Effector CD8-positive, alpha-beta T cell (primary cell): ENCODE measurements at places on chromosomes 13 and 19.

GRCh38 chr13:53276265-53276664 lies 247.7 kb downstream of the OLFM4 start:
- DNase-seq: no peak

DNA sequence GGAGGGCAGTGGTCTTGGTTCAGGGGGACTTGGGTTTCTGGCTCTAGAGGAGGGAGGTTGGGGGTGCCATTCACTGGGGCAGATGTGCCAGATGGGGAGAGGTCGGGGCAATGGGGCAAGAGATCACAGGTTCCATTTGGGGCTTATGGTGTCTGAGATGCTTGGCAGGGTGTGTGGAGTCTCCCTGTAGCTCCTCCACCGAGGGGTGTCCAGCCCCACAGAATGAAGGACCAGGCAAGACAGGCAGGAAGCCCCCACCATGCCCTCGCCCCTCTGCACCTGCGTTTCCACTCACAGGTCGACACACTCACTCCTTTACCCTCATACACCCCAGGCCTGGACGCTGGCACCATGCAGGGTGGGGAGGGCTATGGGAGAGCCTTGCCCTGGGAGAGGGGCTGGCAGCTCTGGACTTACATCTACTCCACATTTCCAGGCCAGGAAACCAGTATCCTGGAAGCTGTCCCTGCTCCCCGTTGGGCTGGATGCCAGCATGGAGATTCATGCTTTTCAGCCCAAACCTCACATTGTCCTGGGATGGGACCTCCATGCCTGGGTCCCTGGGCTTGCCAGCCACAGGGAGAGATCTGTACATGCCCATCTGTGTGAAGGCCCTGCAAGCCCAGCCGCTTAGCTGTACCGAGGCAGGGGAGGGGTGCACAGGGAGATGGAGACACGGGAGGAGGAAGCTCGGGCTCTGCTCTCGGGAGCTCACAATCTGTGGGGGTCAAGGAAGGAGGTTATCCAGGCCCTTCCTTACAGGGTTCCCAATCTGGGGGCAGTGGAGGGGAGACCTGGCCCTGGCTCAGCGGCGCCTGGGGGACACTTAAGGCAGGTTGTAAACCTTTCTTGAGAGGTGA lies 77.1 kb downstream of the CHST8 start:
- no peak for DNase-seq

DNA sequence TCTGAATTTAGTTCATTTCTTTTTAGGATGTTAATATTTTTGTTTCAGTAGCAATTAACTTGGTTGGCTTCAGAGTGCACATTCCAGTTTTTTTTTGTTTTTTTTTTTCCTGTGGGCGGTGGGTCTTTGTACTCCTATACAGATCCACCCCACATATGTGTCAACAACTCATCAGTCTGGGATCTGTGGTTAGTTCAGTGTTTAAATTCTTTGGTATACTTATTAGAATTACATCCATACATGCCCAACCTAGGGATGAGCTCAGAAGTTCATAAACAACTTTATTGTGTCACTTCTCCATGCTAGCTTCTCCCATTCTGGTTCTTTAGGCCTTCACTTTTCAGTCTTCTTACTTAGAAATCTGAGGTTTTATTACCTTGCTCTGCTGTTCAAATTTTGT lies 50.9 kb downstream of the PCCA start:
- no peak for DNase-seq

DNA sequence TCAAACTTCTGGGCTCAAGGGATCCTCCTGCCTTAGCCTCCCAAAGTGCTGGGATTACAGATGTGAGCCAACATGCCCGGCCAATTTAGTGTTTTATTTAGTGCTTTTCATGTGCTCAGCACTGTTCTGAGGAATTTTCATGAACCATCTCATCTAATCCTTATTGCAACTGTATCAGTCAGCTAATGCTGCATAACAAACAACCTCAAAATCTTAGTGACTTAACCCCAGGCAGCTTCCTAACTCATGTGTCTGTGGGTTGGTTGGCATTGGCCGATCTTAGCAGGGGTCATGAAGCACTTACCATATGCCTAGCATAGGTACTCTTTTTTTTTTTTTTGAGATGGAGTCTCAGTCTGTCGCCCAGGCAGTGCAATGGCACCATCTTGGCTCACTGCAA lies 6.2 kb upstream of the SDHAF1 start:
- no peak for DNase-seq

DNA sequence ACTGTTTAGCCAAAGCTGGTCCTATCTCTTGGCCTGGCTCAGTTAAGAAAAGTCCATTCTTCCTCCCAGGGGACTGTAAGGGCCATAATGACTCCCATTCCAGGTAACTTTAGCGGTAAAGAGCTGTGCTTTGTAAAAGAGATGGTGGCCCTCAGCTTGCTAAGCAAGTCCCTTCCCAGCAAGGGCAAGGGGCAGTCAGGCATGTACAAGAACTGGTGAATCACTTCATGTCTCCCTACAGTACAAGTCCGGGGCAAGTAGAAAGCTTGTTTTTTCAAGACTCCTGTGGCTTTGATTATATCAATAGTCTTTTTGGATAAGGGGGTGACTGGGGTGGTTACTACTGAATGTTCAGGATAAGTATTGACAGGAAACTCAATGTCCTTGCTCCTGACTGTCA lies 88.9 kb downstream of the SLC25A15 start:
- no peak for DNase-seq

GRCh38 chr19:40144947-40145748 lies 46.1 kb upstream of the MAP3K10 start:
- no peak for DNase-seq

DNA sequence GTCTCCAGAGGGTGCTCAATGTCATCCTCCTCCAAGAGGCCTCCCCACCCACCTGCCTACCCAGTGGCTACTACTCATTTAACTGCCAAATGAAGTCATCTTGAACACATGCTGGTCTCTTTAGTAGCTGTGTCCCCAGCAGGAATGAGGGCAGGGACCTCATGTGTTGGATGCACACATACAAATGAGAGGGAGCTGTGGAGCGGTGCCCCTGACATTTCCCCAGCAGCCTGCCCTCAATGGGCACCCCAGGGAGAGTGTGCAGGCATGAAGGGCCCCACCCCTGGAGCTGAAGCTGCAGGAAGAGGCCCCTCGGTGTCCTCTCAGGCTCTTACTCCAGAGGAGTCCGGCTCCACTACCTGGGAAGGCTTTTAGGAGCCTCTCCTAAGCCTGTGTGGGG lies 1322.7 kb downstream of the UQCRFS1 start:
- no peak for DNase-seq

DNA sequence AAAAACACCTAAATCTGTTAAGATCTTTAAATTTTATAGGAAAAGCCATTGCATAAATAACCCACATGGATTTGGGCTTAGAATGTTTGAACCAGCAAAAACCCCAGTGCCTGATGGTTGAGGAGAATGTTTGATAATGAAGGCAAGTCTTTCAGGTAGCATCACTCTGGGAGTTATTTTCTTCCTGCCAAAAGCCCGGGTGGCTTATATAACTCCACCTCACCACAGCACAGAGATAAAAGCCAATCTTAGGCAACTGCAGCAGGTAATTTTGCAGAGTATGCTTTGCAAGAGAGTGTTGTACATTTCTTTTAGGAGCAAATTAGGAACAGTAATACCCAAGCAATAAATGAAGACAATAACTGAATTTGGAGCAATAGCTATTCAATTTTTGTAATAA lies 7.8 kb upstream of the WASF3 start:
- no peak for DNase-seq

DNA sequence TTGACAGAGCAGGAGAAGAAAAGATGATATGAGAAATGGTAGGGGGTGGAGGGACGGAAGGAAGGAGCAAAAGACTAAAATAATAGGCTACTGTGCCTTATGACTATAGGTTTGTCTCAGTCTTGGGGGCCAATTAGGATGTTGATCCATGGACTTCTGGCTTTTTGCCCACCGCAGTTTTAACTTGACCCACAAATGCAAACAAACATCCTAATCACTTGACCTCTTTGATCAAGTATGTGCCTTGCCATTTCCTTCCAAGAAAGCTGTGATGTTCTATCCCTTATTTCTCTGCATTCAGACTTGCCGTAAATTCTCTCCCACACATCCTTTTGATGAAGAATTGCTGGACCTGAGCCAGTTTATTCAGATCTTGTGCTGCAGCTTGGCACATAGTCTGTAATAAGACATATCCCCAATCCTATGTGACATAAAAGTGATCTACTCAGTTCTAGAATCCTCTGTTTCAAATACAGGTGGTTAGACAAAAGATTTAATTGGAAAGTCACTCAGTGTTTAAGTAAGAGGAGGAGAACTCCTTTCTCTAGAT lies 62.8 kb downstream of the TPT1 start:
- DNase-seq: no peak

- no peak for DNase-seq
Measured at GRCh38 chr19:5014941-5015340, 46.0 kb downstream of the KDM4B start.

- no peak for DNase-seq
Measured at GRCh38 chr19:34408411-34408810, 4.2 kb downstream of the PDCD2L start.

DNA sequence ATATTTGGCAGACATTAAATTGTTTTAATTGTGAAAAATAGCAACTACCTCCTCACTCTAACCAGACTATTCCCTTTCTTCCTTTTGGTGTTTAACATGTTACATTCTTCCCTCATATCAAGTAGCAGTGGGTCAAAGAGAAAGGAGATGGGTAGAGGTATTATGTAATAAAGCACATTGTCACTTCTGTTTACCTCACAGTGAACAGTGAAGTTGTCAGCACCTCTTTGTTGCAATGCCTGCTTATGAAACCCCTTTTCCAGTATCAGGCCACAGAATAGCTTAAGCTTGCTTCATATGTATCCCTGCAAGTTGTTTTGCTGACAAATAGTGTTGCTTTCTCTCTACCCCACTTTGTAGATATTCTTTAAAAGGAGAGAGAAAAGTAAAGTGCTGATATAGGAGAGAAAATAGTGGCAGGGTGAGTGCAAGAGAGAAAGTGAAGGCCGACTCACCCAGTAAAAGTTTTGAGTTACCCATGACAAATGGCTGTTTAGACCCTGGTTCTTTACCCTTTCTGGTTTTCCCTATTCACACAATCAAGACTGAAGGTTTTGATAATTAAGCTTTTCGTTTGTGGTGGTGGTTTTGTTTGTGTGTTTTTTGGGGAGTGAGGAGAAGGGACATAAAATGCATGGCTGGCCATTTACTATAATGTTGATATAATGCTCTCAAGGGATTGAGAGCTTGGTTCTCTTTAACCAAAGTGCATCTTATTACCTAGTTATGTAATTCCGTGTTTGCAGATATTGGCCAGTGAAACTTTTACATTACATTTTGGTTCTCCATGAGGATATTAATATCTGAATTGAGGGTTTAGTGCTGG lies 3.7 kb downstream of the ITM2B start:
- DNase-seq: no peak

GRCh38 chr19:56162258-56162657 lies 13.6 kb upstream of the GALP start:
- no peak for DNase-seq

GRCh38 chr13:64186503-64187250 lies 2771.0 kb upstream of the PCDH20 start:
- no peak for DNase-seq

DNA sequence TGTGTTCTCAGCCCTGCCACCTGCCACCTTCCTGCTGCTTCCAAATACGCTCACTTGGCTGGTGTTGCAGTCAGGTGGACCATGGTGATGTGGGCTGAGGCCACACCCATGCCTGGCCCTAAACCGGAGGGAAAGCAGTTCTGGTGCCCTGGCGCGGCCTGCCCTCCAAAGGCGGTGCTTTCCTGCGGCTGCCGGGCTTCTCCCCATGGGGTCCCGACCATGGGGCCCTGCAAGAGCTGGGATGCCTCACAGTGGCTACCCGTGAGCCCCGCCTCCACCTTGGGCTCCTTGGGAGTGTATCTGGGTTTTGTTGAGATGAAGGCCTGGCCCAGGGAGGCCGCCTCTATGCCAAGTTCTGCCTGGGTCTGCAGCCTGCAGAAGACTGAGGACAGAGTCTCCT lies 73.7 kb downstream of the ERICH6B start:
- no peak for DNase-seq

- no peak for DNase-seq
Measured at GRCh38 chr19:55489711-55490477, 1.7 kb downstream of the SSC5D start.

GRCh38 chr13:88887045-88887662 lies 1216.0 kb downstream of the SLITRK5 start:
- no peak for DNase-seq

DNA sequence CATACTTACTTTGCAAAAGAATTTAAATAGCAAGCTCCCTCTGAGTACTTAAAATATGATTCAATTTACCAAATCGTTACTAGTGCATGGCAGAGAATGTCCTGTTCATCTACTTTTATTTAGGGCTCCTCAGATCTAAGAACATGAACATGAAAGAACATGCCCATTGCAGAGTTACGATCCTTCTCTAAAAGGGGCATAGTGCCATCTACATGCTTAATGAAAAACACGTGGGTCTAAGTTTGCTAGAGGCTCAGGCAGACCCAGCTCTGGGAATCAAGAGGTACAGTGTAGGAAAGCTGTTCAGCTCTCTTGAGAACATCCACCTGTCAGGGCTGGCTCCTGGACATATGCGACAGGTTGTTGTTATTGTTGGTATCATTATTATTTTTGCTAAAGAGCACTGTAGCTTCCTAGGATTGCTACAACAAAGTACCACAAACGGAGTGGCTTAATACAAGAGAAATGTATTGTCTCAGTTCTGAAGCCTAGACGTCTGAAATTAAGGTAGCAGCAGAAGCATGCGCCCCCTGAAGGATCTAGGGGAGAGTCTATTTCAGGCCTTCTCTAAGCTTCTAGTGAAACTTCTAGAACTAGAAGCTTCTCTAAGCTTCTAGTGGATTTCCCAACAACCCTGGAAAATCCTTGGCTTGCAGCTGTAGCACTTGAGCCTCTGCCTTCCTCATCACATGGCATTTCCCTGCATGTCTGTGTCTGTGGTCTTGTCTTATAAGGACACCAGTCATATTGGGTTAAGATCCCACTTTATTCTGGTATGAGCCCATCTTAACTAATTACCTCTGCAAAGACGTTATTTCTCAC lies 133.9 kb downstream of the DCT start:
- no peak for DNase-seq

- peak; percentile 64 for DNase-seq
Measured at GRCh38 chr19:35869327-35870123, 1.2 kb downstream of the APLP1 start.

- no peak for DNase-seq
Measured at GRCh38 chr13:97112446-97113152, 109.5 kb upstream of the MBNL2 start.

DNA sequence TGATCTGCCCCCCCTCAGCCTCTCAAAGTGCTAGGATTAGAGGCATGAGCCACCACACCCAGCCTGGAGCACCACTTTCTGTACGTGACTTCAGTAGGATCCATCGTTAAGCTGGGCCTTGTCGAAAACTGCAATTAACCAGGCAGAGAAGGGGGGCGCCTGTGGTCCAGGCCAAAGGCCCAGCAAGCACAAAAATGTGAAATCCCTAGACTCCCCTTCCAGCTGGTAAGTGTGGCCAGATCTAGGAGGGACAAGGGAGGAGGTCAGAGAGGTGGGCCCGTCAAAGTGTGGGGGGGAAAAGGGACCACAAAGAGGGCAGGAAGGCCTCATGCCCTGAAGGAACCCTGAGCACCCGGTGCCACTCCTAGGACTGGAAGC lies 13.8 kb downstream of the DDX39A start:
- no peak for DNase-seq

- no peak for DNase-seq
Measured at GRCh38 chr13:85799097-85799582, at the start of gene SLITRK6. Gene SLITRK6 (minus strand): TSS chr13:85799419. CDS start chr13:85796508, 2,911 bp downstream.

GRCh38 chr13:35882722-35883497 lies 248.3 kb downstream of the DCLK1 start:
- DNase-seq: no peak

GRCh38 chr13:106500445-106500844 lies 35.0 kb downstream of the EFNB2 start:
- no peak for DNase-seq
